ENCODE measurements at places on chromosomes 3 and 15. TPM values are rescaled to one million over a fixed set of nuclear protein-coding genes. Genes with fewer than 3 reads are reported as not detected.

MIX23 gene
- 16.2 TPM for total RNA-seq

MYD88 gene
- 29.9 TPM for total RNA-seq

KNL1 gene
- total RNA-seq, result under 0.01 TPM

HGD gene
- total RNA-seq, result not detected

GCSAM gene
- under 0.01 TPM for total RNA-seq

NOX5 gene
- total RNA-seq, result 2.7 TPM

SLC6A6 gene
- 24.9 TPM for total RNA-seq

ERICH6 gene
- not detected for total RNA-seq

SLC2A2 gene
- not detected for total RNA-seq

FBXL2 gene
- total RNA-seq, result 14.7 TPM

CCR3 gene
- total RNA-seq, result not detected

SPTSSB gene
- not detected for total RNA-seq

WDR53 gene
- total RNA-seq, result 9.4 TPM

FSTL1 gene
- total RNA-seq, result 552 TPM

PCLAF gene
- total RNA-seq, result not detected

SAMD7 gene
- not detected for total RNA-seq

ACTRT3 gene
- total RNA-seq, result 0.78 TPM

FBXW12 gene
- total RNA-seq, result not detected

TRPM1 gene
- total RNA-seq, result not detected

GADL1 gene
- total RNA-seq, result not detected

PLA2G4E gene
- not detected for total RNA-seq

CISH gene
- 5.5 TPM for total RNA-seq

RAB6B gene
- 2.1 TPM for total RNA-seq

TFRC gene
- 43.7 TPM for total RNA-seq

SKOR1 gene
- total RNA-seq, result 0.42 TPM

SNX22 gene
- total RNA-seq, result 1.2 TPM

ANKRD63 gene
- total RNA-seq, result not detected

DAZL gene
- not detected for total RNA-seq
